ENCODE measurements at places on chromosomes 4 and X. TPM values are rescaled to one million over a fixed set of nuclear protein-coding genes. Genes with fewer than 3 reads are reported as not detected.
A peak's percentile ranks its signal among the peaks of the same experiment; 100 is the strongest.

AMTN gene
- total RNA-seq = not detected

DNA sequence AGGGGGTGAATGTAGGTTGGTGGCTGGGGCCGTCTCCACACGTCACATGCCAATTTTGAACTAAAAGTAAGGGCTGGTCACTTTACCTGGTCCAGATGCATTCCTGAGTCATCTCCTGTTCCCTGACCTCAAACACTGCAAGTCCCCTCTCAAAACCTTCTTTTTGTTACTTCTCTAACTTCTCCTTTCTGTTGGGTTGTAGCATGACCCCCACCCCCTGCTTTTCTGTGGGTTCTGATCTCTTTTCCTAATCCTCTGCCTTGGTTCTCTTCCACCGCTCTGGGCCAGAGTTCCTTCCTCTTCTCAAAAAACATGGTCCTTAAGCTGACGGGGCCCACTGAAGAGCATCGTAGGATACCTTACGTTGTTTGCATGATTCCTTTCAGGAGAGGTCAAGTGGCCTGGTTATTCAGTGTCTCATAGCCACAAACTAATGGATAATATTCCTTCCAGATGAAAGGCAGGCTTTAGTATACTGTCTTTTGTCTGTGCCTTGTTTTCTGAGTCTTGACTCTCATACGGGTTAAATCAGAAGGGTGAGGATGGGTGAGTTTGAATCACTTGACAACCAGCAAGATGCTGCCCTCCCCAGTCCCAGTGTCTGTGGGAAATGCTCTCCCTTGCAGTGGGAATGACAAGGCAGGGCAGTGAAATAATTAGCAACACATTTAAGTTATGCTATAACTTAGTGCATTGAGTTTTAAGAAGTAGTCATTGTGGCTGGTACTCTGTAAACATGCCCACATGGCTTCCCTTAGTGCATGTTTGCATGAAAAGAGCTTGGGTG, 15.1 kb downstream of the SMS start:
- no peaks in the 10 kb centered on the region for H3K27me3 ChIP-seq
- H3K27ac ChIP-seq = no peak overlapping the region
- no peak overlapping the region for H3K4me3 ChIP-seq
- DNase-seq = peak; percentile 42
- H3K36me3 ChIP-seq = peaks cover 5% of the 10 kb centered on the region
- peaks cover 41% of the 10 kb centered on the region for H3K4me1 ChIP-seq

- DNase-seq = no peak
- no peaks in the 10 kb centered on the region for H3K27me3 ChIP-seq
- H3K27ac ChIP-seq = peak overlapping the region; percentile 84
- H3K4me1 ChIP-seq = peaks cover 46% of the 10 kb centered on the region
- H3K4me3 ChIP-seq = no peak overlapping the region
These were observed 100.7 kb upstream of the FAM9C start for GRCh38 chrX:13144927-13145655.

- no peak overlapping the region for H3K4me3 ChIP-seq
- H3K36me3 ChIP-seq = no peaks in the 10 kb centered on the region
- no peaks in the 10 kb centered on the region for H3K27me3 ChIP-seq
- H3K4me1 ChIP-seq = no peaks in the 10 kb centered on the region
These were observed 224.5 kb upstream of the TAPT1 start for GRCh38 chr4:16450724-16451123.

DNA sequence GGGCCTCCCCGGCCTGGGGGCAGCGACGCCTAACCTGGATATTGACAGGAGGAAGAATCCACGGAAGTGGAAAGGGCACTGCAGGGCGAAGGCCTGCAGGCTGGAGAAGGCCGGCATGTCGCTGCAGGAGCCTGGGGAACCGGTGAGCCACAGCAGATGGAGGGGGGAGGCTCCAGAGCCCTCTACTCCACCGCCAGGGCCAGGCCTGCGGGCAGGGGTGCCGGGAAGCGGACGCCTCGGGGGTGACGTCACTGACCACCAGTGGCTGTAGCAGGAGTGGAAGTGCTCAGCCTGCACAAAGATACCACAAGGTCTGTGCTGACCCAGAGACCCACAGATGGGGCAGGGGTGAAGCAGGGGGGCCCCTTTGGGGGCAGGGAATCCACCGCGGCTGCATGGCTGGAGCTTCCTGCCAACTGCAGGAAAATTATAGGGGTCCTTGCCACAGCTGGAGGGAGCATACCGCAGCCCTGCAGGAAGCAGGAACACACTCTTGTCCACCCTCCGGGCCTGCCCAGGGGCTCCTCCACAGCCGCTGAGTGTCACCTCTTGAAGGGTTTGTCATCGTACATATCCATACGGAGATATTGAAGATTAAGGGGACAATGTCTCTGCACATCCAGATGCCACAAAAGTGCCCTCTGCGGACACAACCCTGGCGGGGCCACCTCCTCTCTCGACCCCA, 7.6 kb upstream of the HTRA3 start:
- H3K4me1 ChIP-seq = peaks cover 29% of the 10 kb centered on the region
- DNase-seq = no peak
- H3K27ac ChIP-seq = no peak overlapping the region
- no peaks in the 10 kb centered on the region for H3K36me3 ChIP-seq
- no peaks in the 10 kb centered on the region for H3K27me3 ChIP-seq
- H3K4me3 ChIP-seq = no peak overlapping the region

DNA sequence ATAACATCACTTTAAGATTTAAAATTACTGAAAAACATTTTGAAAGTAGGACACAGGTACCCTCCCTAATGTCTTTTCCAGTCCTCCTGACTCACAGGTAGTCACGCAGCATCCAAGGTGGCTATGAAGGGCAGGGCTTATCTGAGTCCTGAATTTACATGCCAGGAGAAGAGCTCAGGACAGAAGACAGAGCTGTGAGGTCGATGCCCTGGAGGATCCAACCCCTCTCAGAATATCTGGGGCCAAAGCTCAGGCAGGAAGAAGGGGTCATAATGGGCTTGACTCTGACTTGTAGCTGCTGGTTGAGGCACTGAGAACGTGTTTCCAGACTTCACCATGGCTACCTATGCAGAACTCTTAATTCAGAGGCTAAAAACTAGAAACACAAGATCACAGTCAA, 177.5 kb downstream of the AASDH start:
- peaks cover 5% of the 10 kb centered on the region for H3K36me3 ChIP-seq
- no peak overlapping the region for H3K4me3 ChIP-seq
- no peaks in the 10 kb centered on the region for H3K27me3 ChIP-seq
- no peak for DNase-seq

GRCh38 chrX:119288890-119289393, 52.9 kb downstream of the PGRMC1 start:
- peaks cover 5% of the 10 kb centered on the region for H3K27me3 ChIP-seq
- no peak overlapping the region for H3K4me3 ChIP-seq
- no peaks in the 10 kb centered on the region for H3K36me3 ChIP-seq
- no peak overlapping the region for H3K27ac ChIP-seq
- DNase-seq = no peak

- no peak for DNase-seq
- H3K36me3 ChIP-seq = peaks cover 35% of the 10 kb centered on the region
- H3K27ac ChIP-seq = no peak overlapping the region
- no peaks in the 10 kb centered on the region for H3K27me3 ChIP-seq
- H3K4me3 ChIP-seq = no peak overlapping the region
- H3K4me1 ChIP-seq = peaks cover 76% of the 10 kb centered on the region
These were observed 75.6 kb downstream of the AFAP1 start for GRCh38 chr4:7863911-7864681.

GRCh38 chr4:151105454-151106032, 6.1 kb downstream of the RPS3A start:
- no peaks in the 10 kb centered on the region for H3K27me3 ChIP-seq
- peak overlapping the region; percentile 23 for H3K27ac ChIP-seq
- H3K4me3 ChIP-seq = no peak overlapping the region
- H3K4me1 ChIP-seq = peaks cover 21% of the 10 kb centered on the region

CYLC1 gene
- total RNA-seq = not detected

SMR3A gene
- total RNA-seq = not detected

GRCh38 chr4:75557696-75558095, 1.8 kb downstream of the ODAPH start:
- no peak overlapping the region for H3K4me3 ChIP-seq
- H3K27ac ChIP-seq = no peak overlapping the region
- no peak for DNase-seq
- H3K4me1 ChIP-seq = no peaks in the 10 kb centered on the region

GRCh38 chrX:105314458-105314857, 94.0 kb upstream of the TEX13A start:
- no peak for DNase-seq
- no peaks in the 10 kb centered on the region for H3K27me3 ChIP-seq
- no peak overlapping the region for H3K4me3 ChIP-seq
- peak overlapping the region; percentile 19 for H3K27ac ChIP-seq

DNA sequence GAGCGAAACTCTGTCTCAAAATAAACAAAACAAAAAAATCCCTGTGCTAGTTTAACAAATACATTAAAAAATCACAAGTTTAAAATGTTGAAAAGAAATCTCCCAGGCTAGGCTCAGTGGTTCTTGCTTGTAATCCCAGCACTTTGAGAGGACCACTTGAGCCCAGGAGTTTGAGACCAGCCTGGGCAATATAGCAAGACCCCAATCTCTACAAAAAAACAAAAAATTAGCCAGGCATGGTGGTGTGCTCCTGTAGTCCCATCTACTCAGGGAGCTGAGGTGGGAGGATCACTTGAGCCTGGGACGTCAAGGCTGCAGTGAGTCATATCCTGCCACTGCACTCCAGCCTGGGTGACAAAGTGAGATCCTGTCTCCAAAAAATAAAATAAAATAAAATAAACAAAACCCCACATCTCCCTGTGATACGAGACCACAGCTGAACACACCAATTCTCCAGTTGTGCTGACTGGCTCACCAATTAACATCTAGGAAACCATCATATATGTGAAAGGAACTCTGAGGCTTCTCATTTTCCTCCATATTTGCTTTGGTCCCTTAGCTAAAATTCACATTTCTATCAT, 7.3 kb downstream of the RPS4X start:
- peaks cover 49% of the 10 kb centered on the region for H3K4me1 ChIP-seq
- H3K4me3 ChIP-seq = no peak overlapping the region
- peaks cover 54% of the 10 kb centered on the region for H3K36me3 ChIP-seq
- peak; percentile 15 for DNase-seq

- no peaks in the 10 kb centered on the region for H3K36me3 ChIP-seq
- DNase-seq = no peak
- H3K27me3 ChIP-seq = no peaks in the 10 kb centered on the region
- H3K4me3 ChIP-seq = peak overlapping the region; percentile 78
- H3K27ac ChIP-seq = peak overlapping the region; percentile 89
These were observed 1.7 kb downstream of the SH3D19 start for GRCh38 chr4:151323667-151324066.

DNA sequence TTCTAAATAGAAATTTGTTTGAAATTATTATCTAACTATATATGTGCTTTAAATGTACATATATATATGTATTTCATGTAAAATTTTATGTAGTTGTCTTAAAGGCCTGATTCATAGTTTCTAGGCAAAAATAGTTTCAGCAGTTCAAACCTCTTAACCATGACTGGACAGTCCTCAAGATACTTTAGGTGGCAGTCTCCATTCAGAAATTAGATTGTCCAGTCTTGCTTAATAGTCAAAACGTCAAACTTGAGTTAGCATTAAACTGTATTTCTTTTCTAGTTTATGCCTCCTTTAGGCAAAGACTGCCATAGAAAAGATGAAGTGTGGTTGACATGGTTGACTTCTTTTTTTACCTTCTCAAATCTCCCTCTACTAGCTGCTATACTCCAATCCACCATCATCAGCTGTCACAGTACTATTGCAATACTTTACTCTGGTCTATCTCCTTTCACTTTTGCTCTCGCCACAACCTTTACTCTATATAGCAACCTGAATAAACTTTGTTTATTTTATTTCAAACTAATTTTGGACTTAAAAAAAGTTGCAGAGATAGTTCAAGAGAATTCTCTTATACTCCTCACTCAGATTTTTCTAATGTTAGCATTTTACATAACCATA, 395.6 kb upstream of the DIPK2B start:
- H3K36me3 ChIP-seq = no peaks in the 10 kb centered on the region
- H3K27me3 ChIP-seq = no peaks in the 10 kb centered on the region
- H3K4me1 ChIP-seq = peaks cover 23% of the 10 kb centered on the region
- no peak overlapping the region for H3K4me3 ChIP-seq

GRCh38 chr4:76061421-76061820, 13.1 kb upstream of the ART3 start:
- no peaks in the 10 kb centered on the region for H3K36me3 ChIP-seq
- no peak overlapping the region for H3K27ac ChIP-seq
- DNase-seq = no peak
- H3K27me3 ChIP-seq = peaks cover 65% of the 10 kb centered on the region
- H3K4me3 ChIP-seq = no peak overlapping the region

DNA sequence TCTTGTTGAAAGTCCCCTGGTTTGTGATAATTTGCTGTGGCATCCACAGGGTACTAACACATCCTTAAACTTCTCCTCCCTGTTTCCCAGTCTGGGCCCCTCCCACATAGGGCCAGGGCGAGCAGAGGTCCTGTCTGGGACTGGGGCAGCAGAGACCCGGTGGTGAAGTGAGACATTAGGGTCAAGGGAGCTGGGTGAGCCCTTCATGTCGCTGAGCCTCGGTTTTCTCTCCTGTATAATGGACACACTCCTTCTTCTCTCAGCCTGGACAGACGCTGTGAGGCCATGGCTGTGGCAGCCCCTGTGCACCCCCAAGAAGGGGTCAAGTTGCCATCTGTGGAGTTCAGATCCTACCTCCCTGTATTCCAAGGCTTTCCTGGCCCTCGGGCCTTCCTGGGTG, 33.0 kb upstream of the HMX1 start:
- DNase-seq = no peak
- no peak overlapping the region for H3K27ac ChIP-seq
- H3K27me3 ChIP-seq = no peaks in the 10 kb centered on the region
- no peak overlapping the region for H3K4me3 ChIP-seq
- H3K36me3 ChIP-seq = no peaks in the 10 kb centered on the region
- H3K4me1 ChIP-seq = peaks cover 2% of the 10 kb centered on the region

TMSB15C gene
- total RNA-seq = 3.9 TPM

INPP4B gene
- 9.9 TPM for total RNA-seq

GRCh38 chr4:45467157-45467556, 656.7 kb downstream of the GABRG1 start:
- no peaks in the 10 kb centered on the region for H3K27me3 ChIP-seq
- no peak for DNase-seq
- H3K4me1 ChIP-seq = no peaks in the 10 kb centered on the region
- H3K27ac ChIP-seq = no peak overlapping the region
- H3K36me3 ChIP-seq = no peaks in the 10 kb centered on the region

GRCh38 chr4:131430302-131430701, 1718.8 kb upstream of the PCDH10 start:
- H3K4me1 ChIP-seq = no peaks in the 10 kb centered on the region
- H3K4me3 ChIP-seq = no peak overlapping the region
- H3K27ac ChIP-seq = no peak overlapping the region
- no peaks in the 10 kb centered on the region for H3K36me3 ChIP-seq
- no peaks in the 10 kb centered on the region for H3K27me3 ChIP-seq
- DNase-seq = no peak

EDA2R gene
- total RNA-seq = 2.3 TPM

PHKA1 gene
- 2.6 TPM for total RNA-seq

GRCh38 chr4:7964890-7965662, 25.4 kb upstream of the AFAP1 start:
- H3K4me1 ChIP-seq = peaks cover 32% of the 10 kb centered on the region
- H3K4me3 ChIP-seq = no peak overlapping the region
- no peak overlapping the region for H3K27ac ChIP-seq
- no peaks in the 10 kb centered on the region for H3K27me3 ChIP-seq

Data from osteocyte (in vitro differentiated cells).